ENCODE measurements at places on chromosomes 2 and 18.
A peak's percentile ranks its signal among the peaks of the same experiment; 100 is the strongest.

GRCh38 chr2:227515742-227516141 is 43.8 kb downstream of the AGFG1 start:
- DNase-seq: no peak

DNA sequence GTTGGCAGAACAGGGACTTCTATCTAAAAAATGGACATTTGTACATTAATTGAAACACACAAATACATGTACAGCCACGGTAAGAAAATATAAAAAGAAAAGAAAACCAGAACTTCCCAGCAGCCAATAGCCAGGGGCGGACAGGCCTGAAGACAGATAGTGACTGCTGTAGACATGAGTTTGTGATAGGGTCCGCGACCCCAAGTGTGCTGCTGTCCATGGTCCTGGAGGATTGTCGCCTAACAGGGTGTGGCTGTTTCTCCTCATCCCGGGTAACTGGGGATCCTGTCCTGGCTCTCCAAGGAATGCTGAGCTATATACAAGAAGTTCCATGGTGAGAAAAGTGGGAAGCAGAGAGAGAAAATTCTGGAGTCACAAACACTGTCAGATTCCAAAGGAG is 266.5 kb upstream of the SALL3 start:
- no peak for DNase-seq

- no peak for DNase-seq
These were observed 58.8 kb upstream of the ANKRD44 start for GRCh38 chr2:197369228-197369932.

DNA sequence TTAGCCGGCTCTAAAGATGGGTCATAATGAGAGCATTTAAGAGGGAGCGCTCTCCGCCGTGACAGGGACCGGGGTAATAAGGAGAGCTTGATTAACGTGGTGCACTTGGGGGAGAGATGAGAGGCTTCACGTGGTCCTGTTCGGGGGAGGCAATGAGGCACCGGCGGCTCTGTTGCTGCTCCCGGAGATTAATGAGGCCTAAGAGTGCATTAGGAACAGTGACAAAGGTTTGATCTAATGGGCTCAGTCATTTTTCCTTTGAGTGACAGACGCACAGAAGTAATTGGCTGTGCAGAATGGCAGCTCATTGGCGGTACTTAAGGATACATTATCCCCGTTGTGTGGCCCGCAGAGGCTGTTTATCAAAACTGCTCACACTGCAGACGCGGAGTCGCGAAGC is 250.7 kb downstream of the GBX2 start:
- no peak for DNase-seq

DNA sequence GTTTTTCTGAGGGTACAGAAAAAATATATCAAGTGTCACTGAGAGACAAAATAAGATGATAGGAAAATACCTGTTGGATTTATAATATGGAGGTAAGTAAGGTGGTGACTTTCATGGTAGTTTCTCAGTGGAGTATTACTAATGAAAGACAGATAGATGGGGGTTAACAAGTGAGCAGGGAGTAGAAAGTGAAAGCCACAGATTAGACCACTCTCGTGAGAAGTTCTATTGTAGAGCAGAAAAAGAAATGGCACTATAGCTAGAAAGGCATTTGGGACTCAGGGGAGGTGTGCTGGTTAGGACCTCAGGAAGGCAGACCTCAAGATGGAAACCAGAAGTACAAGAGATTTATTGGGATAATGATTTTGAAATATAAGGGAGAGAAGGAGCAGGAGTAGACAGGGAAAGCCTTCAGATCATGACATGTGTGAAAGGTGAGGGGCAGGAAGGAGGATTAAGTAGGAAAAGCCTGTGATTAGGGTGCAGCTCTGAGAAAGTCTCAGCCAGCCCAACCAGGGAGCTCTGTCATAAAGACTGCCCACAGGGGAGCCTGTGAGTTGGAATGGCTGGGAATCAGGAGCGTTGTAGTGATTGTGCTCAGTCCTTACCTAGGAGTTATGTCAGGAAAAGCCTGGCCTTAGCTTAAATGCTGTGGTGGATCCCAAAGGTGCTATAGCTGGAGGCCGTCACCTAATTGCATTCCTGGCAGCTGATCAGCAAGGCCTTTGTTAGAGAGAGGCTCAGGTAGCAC is 198.1 kb downstream of the IKZF2 start:
- DNase-seq: peak; percentile 28

DNA sequence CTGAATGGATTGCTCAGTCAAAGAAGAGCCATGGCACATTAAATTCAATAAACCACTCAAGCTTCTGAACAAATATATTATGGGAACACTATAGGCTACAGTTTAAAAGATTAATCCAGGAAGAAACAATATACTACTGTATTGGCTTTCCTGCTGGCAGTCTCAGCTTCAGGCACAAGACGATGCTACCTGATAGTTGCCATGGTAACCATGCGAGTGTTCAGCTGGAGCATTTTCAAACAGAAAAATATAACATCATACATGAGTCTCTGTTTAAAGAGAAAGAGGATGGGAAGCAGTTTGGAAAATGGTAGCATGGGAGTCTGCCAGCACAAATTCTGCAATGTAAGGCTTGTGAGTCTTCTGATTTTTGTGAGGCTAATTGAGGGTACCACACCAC is 65.9 kb upstream of the CPO start:
- DNase-seq: no peak

DNA sequence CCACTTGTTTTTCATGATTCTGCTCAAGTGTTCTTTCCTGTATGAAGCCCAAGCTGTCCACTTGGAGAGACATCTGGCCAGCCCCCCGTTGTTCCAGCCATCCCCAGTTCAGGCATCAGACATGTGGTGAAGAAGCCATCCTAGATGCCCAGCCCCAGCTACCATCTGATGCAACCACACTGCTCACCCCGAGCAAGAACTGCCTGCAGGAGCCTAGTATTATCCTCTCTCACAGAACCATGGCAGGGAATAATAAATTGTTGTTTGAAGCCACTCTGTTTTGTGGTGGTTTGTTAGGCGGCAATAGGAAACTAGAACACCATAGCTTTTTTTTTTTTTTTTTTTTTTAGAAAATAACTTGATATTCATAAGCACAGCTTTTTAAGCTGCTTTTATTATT is 19.5 kb upstream of the DARS1 start:
- DNase-seq: no peak

DNA sequence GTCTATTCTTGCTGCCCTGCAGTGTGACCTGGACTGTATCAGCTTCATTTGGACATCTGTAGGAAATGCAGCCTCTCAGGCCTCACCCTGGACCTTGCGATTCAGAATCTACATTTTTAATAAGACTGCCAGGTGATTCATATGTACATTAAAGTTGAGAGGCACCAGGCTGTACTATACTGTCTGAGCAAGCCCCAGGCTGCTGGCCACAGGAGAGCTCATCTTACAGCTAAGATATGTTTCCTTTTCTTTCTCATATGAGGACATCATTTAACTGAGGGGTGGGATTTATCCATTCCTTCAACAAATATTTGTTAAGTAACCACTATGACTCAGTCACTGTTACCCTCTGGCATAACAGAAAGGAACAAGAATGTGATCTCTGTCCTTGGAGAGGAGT is 78.2 kb upstream of the GCFC2 start:
- no peak for DNase-seq

DNA sequence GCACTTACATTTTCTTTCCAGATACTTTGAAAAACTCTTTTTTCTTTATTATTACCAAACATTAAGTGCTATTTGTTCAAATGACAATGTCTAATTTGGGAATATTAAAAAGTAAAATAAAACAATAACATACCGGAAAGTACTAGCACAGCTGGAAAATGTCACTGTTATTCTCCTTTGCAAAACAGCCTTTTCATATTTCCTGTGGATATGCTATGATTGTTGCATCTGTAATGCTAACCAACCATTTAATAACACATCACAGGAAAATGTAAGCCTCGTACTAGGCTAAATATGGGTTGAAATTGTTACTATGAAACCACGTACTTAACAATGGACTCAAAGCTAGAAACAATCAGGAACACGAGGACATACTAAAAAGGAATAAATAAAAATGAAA is 298.1 kb downstream of the CBLN2 start:
- DNase-seq: no peak

GRCh38 chr2:48313036-48313877 is 216.7 kb upstream of the STON1 start:
- peak; percentile 49 for DNase-seq
